ENCODE measurements at places on chromosomes 1 and 21.

- no peak for DNase-seq
Measured at GRCh38 chr1:64601207-64601606, 131.3 kb downstream of the CACHD1 start.

DNA sequence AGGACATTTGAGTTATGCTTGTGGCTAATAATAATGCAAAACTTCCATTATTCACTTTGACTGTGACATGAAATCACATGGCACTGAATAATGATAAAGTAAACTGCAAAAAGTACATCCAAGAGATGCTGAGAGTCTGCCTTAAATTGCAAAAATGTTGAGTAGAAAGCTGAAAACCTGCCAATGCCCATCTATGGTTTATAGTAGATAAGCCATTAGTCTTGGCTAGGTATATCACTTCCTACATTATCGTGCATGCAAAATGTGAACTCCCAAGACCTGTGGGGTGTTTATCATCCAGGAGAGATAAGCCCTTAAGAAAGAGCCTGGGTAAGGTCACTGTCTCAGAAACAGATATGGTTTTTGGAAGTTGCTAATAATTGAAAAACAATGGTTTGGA is 208.7 kb upstream of the DPYD start:
- no peak for DNase-seq

- no peak for DNase-seq
Measured at GRCh38 chr1:31904339-31905092, 33.7 kb downstream of the PTP4A2 start.

GRCh38 chr1:209670441-209671082 is 4.7 kb upstream of the G0S2 start:
- no peak for DNase-seq

DNA sequence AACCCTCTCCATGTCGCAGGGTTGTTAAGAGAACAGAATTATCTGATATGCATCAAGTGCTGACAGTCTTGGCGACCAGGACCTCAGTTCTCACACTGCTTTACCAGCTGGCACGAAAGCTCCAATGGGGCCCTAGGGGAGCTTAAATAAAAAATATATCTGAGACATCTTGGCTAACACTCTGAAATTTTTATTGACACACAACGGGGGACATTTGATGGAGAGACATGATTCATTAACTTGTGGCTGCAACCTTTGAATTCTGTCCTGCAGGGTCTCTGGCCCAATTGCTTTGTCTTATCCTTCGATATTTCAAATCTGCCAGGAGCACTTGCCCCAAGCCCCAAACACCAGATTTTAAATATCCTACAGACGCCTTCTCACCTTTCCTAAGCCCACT is 567.0 kb downstream of the AJAP1 start:
- no peak for DNase-seq

DNA sequence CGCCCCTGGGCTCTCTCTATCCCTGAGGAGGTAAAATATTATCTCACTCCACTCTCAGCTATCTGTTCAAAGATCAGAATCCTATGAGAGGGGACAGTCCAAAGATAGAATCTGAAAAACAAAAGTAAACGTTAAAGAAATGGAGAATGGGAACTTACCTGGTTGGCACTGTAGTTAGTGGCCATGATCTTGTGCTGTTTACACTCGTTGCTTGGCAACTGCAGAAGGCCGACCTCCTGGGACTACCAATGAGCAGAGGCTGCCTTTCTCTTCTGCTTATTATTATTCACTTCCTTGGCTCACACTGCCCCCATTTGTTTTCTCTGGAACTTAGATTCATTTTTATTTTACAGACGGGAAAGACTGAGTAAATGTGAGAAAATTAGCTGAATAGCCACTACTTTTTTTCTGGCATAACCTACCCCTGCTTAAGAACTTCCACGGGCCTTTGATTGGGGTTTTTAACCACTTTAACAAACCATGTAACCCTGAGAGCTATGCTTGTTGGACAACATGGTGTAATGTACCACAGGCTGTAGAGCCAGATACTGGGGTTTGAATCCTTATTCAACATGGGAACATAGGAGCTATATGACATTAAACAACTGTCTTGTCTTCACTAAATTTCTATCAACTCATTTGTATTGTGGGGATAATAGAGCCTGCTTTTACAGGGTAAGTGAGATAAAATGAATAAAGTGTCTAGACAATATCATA is at the start of gene CFAP126:
CFAP126 (minus strand) TSS at position 193 of the 717 bp plus-strand sequence; CDS start at position 185, 8 bp downstream.
- peak; percentile 87 for DNase-seq

GRCh38 chr1:47558601-47559593 is 121.1 kb downstream of the FOXD2 start:
- DNase-seq = peak; percentile 82

DNA sequence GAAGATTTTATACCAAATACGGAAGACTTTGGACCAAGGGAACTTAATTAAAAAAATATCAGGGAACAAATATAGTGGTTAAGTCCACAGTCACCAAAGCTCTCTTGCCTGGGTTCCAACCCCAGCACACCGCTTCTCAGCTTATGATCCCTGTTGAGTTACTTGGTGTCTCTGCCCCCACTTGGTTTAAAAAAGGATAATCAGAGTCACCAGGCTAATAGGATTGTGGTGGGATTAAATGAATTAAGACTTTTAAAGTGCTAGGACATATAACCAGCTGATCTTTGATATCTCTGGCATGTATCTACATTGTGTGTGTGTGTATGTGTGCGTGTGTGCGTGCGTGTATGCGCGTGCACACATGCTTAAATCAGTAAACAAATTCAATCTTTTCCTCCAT is 474.7 kb upstream of the DAB1 start:
- no peak for DNase-seq

DNA sequence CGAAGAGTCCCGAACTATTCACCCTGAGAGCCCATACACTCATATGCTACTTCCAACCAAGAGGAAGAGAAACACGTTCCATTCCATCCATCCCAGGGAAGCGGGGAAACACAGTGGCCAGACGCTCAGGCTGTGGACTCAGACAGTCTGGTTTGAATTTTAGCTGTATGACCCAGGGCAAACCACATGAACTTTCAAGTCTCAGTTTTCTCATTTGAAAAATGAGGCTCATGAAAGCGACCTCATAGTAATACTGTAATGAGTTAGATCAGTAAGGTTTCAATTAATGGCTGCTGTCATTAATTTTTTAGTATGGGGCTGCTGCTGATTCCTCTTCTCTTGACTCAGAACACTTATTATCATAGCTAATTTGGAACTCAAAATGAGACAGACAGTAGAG is 1.5 kb downstream of the FCRL4 start:
- no peak for DNase-seq

DNA sequence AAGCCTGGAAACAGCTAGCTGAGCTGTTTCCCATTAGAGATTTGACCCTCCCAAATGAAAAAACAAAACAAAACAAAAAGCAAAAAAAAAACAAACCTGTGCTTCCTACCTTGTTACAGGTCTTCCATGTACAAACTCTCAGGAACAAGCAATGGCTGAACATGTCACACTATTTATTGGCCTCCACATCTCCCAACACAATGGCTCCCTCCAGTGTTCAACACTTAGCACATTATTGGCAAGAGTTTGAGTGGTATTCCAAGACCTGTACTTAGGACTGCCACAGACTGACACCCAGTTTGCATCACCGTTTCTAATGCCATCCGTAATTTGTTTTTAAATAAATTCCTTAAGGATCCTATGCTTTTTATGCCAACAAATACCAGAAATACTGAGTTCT is 195.0 kb upstream of the OLFM3 start:
- peak; percentile 75 for DNase-seq

DNA sequence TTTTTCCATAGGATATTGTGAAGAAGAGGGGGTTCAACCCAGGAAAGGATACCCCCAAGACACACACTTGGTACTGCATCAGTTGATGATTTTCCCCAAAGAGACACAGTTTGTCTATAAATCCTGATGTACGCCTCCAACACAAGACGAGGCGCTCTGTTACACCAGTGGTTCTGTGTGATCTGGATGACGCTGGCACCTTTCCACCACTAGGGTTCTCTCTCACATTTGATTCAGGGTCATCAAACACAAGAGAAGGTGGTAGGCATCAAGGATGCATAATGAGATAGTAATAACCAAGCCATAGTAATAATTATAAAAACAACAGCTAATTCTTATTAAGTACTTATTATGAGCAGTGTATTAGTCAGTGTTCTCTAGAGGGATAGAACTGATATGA is 508.8 kb upstream of the ZP4 start:
- DNase-seq = no peak

DNA sequence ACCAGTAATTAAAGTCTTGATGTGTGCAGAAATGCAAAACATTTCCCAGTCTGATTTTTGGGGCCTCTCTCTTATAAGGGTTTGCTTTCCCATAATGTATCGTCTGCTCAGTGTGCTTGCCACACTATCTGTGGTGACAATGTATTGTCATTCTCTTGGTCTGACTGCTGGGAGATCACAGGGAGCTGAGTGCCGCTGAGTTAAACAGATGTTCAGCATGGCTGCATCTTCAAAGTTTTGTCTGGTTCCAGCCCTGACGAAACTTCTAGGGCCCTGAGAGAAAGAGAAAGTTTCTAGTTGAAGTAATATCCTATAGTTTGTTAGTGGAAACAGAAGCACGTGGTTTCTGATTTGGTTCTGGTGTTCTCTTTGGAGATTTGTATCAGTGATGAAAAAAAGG is 42.6 kb downstream of the DNM3 start:
- DNase-seq = no peak

- no peak for DNase-seq
Measured at GRCh38 chr1:3063379-3064295, 5.4 kb upstream of the PRDM16 start.

DNA sequence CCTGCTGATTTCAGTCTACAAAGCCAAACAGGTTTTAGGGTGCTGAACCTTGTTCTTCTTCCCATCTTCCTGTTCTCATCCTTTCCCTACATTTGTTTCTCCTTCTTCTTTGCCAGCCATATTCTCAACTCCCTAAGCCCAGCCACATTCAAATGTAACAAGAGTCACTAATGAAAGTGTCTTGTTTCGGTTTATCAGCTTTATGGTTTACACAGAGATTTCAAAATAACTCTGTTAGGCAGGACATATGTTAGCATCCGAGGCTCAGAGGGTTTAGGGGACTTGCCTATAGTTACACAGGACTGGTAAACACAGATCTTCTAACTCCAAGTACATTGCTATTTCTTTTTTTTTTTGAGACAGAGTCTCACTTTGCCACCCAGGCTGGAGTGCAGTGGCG is 61.3 kb downstream of the NDUFS5 start:
- no peak for DNase-seq

- no peak for DNase-seq
Measured at GRCh38 chr1:65505547-65506300, 85.3 kb downstream of the LEPR start.

GRCh38 chr1:75327395-75327794 is 193.2 kb downstream of the LHX8 start:
- no peak for DNase-seq

GRCh38 chr1:55768327-55768952 is 553.3 kb upstream of the USP24 start:
- no peak for DNase-seq

DNA sequence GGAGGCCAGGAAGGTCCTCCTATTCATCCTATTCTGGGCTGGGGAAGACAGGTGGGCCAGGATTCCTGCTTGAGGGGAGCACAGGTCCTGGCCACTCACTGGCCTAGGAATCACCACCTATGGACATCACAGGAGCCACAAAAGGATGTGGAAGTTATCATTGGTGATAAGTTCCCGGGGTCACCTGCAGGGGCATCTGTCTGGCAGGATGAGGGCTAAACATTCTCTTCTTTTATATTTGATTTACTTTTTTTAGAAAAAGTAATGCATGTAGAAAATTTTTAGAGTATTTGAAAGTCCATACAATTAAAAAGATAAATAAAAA is 33.2 kb upstream of the KIAA0040 start:
- DNase-seq = no peak

GRCh38 chr1:15847893-15848142 is 311 bp downstream of the SPEN start:
- no peak for DNase-seq

- DNase-seq = no peak
Measured at GRCh38 chr1:7046891-7047290, 261.6 kb downstream of the CAMTA1 start.

- DNase-seq = no peak
Measured at GRCh38 chr1:3716351-3716750, 35.9 kb upstream of the CCDC27 start.

- peak; percentile 50 for DNase-seq
Measured at GRCh38 chr1:151327903-151328674, 873 bp upstream of the PI4KB start.

- DNase-seq = no peak
Measured at GRCh38 chr1:21649315-21649714, 19.8 kb downstream of the RAP1GAP start.

- no peak for DNase-seq
Measured at GRCh38 chr1:218880484-218881060, 293.1 kb upstream of the LYPLAL1 start.

GRCh38 chr21:17560377-17561025 is 47.7 kb downstream of the CXADR start:
- DNase-seq = no peak

- no peak for DNase-seq
Measured at GRCh38 chr1:84010136-84010535, 11.2 kb upstream of the TTLL7 start.

DNA sequence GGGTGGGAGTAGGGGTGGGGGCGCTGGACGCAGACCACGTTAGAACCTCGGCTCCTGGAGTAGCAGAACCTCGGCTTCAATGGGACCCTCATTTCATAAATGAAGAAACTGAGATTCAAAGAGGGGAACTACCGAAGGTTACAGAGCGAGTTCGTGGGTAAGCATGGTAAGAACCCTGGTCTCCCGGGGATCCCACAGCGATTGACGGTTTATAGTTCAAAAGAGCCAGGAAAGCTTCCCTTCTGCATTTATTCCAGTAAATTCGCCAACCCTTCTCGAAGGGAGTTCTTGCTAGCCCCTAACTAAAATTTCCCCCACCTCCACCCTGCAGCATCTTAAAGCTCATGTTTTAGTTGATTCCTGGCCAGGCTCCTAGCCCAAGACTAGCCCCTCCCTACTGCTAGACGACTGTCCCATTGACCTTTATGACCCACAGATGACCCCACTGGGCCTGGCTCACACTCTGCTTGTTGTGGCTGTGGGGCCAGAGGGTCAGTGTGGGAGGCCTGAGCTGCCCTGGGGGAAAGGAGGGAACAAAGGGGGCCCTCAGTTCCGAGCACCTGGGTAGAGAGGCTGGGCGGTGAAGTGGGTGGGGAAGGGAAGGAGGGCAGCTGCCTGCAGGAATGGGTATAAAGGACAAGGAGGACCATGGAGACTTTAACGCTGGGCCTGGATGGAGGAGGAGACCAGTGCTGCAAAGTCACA is 558 bp upstream of the KIF21B start:
- no peak for DNase-seq

GRCh38 chr1:153532769-153533599 is 2.8 kb downstream of the S100A6 start:
- DNase-seq = peak; percentile 89

GRCh38 chr1:235127732-235128455 is 743 bp downstream of the TOMM20 start:
- no peak for DNase-seq
